Breast epithelium (tissue), 4 donors: ENCODE measurements at places on chromosomes 16 and 17.

DNA sequence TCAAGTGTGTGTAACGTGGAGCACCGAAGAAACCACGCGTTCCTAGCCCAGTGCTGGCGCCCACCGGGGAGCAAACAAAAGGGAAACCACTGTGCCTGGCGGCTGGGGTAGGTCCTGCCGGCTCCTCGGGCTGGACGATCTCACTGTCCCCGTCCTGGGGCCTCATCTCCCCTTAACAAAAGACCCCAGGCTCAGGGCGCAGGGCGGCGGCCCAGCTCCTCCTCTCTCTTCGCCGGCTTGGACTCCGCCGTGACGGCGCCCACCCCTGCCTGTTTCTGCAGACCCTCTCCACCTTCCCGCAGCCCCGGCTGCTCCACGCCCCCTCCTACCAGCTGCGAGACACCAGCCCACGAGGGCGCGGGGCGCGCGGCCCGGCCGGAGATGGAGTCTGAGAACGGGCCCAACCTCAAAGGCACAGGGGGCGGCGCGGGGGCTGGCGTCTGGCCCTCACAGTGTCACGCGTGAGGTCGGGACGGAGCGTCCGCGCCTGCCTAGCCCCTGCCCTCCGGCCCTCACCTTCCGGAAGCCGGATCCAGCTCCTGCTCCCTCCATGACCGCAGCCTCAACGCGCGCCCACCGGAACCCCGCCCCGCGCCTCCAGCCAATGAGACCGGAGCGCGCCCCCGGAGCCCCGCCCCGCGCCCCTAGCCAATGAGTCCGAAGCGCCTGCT, at the start of gene CENPX:
CENPX (minus strand) TSS at position 569 of the 671 bp plus-strand sequence; CDS start at position 552, 17 bp downstream.
- DNase-seq, result no peak

GRCh38 chr17:78592991-78593329, 15.8 kb upstream of the DNAH17 start:
- DNase-seq, result no peak

- no peak for DNase-seq
These were observed 1.0 kb upstream of the MSI2 start for GRCh38 chr17:57255182-57255775.

GRCh38 chr16:66342294-66342900, 24.1 kb upstream of the CDH5 start:
- DNase-seq, result no peak

DNA sequence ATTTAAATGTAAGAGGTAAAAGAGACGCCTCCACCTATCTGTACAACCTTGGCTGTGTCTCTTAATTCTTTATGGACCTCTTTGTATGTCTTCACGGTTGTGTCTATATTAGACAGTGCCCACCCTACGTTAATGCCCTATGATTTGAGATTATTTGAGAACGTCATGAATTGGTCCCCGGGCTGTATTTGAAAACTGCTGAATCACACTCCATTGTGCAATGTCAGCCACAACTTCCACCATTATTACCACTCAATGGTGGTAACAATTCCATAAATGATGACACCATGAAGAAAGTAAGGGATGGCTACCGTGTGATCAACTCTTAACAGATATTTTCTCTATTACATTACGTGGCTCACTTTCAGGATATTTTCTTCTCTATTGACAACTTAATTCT, 182.4 kb upstream of the RBFOX1 start:
- no peak for DNase-seq

GRCh38 chr17:82325286-82326180, 8.0 kb downstream of the SECTM1 start:
- no peak for DNase-seq

DNA sequence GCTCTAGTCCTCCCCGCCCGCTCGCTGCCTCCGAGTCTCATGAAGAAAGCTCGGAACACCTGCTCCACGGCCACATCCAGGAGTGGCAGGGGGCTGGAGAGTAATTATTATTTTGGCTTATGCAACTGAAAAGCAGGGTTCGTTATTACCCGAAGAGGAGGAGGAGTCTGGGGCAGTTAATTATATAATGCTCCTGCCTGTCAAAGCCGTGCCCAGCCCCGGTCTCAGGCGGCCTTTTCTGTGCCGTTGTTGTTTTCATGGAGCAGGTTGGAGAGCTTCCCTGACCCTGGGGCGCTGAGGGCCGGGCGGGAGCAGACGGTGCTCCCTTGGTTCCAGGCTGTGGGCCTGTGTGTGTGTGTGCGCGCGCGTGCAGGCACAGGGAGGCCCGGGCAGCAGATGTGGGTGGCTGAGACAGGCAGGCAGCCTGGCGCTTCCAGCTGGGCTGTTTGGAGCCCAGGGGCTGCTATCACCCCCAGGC, 2.4 kb downstream of the JPH3 start:
- DNase-seq, result no peak

DNA sequence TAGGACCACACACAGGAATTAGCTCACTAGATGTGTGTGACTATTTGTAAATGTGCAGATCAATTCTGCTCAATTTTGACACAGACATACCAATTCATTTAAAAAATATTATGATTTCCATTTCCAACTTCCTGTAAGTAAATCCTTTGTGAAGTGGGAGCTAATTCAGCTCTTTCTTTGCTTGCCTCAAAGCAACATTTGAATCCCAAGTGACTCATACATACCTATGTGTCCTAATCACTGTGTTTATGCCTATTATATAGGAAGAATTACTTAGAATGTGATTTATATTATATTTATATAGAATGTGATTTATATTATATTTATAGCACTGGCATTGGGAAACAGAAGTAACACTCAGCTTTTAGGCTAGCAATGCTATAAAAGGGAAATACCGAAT, 195.9 kb upstream of the C17orf78 start:
- DNase-seq, result no peak

DNA sequence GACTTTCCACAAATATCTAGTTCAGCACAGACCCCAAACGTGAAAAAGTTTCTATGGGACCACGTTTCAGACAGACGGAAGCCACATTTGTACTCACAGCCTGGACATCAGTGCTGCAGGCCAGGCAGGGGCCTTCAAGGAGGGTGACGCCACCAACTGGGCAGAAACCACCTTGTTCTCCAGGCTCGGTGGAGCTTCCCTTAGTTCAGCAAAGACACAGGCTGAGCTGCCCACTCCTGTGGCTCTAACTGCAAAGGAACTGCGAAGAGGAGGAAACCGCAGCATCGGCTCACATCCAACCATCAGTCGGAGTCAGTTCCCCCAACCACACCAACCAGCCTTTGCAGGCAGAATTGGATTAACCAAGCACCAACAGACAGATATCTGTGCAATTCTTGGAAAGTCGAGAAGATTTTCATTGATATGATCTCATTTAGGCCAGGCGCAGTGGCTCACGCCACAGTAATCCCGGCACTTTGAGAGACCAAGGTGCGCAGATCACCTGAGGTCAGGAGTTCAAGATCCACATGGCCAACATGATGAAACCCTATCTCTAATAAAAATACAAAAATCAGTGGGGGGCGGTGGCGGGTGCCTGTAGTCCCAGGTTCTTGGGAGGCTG, 73.3 kb upstream of the CNEP1R1 start:
- no peak for DNase-seq

GRCh38 chr16:7839568-7839967, 506.9 kb downstream of the RBFOX1 start:
- no peak for DNase-seq

DNA sequence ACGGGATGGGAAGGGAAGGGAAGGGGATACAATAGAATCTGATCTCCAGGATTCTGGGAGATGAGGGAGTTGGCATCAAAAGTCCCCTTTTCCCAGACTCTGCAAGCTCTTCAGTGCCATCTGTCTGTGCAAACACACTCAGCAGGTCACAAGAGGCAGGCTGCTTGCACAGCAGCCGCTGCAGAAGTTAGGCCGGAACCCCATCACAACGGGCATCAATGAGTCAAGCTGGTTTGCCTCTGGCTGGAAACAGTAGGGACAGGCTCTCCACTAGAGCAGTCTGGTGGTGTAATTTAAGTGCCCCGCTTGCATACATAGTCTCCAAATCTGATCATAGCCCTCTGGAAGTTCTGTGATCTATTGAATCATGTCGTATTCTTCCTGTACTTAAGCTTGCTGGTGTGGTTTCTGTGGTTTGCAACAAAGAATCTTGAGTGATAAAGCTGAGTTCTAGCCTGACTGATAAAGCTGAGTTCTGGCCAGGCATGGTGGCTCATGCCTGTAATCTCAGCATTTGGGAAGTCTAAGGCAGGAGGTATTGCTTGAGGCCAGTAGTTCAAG, 33.7 kb upstream of the KDM8 start:
- DNase-seq, result no peak

DNA sequence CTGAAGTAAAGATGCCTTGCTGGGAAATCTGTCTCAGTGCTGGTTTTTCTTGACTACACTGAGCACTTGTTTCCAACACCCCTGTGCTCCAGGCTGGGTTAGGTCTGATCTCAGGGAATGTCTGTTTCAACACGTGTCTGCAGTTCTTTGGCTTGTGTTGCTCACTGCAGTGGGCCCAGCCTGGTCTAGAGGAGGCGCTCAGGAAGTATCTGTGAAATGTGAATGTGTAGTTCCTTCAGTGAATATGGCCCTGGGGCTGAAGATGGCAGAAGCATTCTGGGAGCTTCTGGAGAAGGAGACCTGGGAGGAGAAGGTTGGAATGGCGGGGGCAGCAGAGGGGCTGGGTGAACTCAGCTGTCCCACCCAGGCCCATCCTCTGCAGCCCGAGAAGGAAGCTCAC, 8.1 kb upstream of the YPEL3 start:
- no peak for DNase-seq

DNA sequence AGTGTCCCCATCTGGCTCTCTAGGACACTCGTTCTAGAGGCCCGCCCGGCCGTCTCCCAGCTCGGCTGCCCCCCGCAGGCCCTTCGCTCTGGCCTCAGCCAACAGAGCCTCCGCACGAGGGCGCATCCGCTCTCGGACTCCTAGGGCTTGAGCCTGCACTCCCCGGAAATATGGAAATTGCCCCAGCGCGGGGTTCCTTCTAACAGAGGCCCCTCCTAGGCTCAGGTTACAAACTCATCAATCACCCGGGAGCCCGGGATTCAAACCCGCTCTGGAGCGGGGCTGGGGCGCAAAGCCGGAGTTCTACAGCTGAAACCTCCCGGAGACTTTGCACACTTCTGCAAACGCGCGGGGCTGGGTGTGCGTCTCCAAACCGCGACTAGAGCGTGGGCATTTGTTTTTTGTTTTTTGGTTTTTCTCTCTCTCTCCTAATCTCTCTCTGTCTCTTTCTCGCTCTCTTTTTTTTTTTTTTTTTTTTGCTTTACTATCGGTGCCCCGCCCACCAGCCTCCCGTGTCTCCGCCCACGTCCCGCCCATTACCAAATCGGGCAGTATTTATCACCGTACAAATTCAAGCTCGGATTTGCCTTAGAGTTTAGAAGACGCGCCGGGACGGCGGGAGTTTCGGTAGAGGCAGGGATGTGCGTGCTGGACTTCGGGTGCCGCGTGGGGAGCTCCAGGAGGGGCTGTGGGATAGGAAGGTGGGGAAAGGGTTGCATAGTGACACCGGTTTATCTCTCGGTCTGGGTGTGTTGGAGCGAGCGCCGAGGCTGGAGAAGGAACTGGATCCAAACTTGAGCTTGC, 2.4 kb upstream of the FOXL1 start:
- DNase-seq, result no peak
